ENCODE measurements at places on chromosomes 4 and X. TPM values are rescaled to one million over a fixed set of nuclear protein-coding genes. Genes with fewer than 3 reads are reported as not detected.

Gene GPM6B
- total RNA-seq: not detected

Gene MTNR1A
- not detected for total RNA-seq

Gene CORIN
- total RNA-seq: 0.04 TPM

Gene IL9R
- total RNA-seq: 3.9 TPM

Gene ZNF595
- total RNA-seq: 7.7 TPM

DNA sequence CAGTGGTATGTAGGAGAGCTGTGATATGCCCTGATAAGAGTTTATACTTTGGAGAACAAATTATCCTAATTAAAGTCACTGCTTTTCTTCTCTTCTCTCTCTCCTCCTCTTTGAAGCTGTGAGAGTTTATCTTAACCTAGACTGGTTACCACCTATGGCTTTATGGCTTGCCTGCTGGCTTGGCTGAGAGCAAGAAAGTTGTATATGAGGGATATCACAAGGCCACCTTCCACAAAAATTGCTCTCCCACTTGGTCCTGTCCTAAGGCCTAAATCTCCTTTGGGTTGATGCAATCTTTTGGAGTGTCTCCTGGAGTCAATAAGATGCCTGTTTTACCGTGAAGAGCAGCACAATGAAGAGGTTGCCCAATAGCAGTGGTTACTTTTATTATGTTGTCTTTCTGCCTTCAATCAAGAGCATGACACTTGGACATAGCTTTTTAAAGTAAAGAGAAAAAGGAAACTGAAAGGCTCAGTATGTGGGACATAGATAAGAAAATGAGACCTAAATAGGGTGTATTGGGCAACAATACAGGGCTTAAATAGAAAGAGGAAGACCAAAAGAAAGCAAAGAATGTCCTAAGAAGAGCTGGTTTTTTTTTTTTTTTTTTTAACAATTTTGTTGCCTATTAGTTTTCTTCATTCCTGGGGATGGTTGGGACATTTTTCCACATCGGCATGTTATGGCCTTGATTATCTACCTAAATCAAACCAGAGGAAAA lies 9.2 kb downstream of the GUCY1A1 start:
- DNase-seq: no peak
- no peaks in the 10 kb centered on the region for H3K36me3 ChIP-seq
- H3K4me1 ChIP-seq: no peaks in the 10 kb centered on the region

DNA sequence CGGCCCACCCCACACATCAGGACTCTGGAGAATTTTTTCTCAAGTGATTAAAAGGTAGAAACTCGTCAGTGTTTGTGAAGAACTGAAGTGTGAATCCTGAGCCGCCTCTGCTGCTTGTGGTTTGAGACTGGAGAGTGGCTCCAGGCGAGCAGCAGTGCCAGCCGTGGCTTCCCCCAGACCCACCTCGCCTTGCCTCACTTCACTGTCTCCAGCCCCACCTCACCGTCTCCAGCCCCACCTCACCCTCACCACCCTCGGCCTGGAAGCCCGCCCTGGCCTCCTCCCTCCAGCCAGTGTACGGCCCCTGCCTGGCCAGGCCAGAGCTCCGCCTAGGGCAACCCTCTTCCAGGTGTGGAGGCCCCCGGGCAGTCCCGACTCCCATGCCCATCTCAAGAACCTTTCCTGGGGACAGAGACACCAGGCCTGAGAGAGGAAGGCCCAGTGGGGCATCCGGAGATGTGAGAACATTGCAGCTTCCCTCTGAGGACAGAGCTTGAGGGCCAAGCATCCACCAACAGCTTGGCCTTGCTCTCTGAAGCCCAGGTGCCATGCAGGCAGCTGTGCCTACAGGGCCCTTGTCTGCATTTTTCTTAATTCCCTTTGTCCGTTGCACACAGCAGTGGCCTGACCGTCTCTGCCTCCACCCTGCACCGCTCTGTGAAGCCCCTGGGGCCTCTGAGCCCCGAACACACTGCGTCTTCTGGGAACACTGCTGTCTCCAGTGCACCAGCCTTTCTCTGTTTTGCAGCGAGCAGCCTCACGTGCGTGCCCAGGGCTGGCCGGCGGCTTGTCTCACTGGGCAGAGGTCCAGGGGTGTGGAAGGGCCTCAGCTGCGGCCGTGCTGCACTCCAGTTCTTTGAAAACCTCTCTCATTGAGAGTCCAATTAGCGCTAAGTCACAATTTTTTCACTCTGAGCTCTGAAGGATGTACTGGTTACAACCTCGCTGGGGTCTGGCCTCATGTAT lies 13.8 kb downstream of the SH3BP2 start:
- no peak overlapping the region for H3K27ac ChIP-seq
- DNase-seq: no peak
- H3K36me3 ChIP-seq: no peaks in the 10 kb centered on the region
- H3K4me3 ChIP-seq: no peak overlapping the region
- peaks cover 11% of the 10 kb centered on the region for H3K4me1 ChIP-seq
- H3K27me3 ChIP-seq: no peaks in the 10 kb centered on the region

- no peak for DNase-seq
- H3K27me3 ChIP-seq: no peaks in the 10 kb centered on the region
- H3K4me3 ChIP-seq: no peak overlapping the region
- H3K4me1 ChIP-seq: no peaks in the 10 kb centered on the region
- H3K36me3 ChIP-seq: no peaks in the 10 kb centered on the region
- H3K27ac ChIP-seq: no peak overlapping the region
These were observed 190.6 kb downstream of the MID1IP1 start for GRCh38 chrX:38991656-38992440.

- H3K27me3 ChIP-seq: no peaks in the 10 kb centered on the region
- no peak overlapping the region for H3K4me3 ChIP-seq
- DNase-seq: peak; percentile 55
These were observed 33.1 kb downstream of the GAB3 start for GRCh38 chrX:154717824-154718223.

DNA sequence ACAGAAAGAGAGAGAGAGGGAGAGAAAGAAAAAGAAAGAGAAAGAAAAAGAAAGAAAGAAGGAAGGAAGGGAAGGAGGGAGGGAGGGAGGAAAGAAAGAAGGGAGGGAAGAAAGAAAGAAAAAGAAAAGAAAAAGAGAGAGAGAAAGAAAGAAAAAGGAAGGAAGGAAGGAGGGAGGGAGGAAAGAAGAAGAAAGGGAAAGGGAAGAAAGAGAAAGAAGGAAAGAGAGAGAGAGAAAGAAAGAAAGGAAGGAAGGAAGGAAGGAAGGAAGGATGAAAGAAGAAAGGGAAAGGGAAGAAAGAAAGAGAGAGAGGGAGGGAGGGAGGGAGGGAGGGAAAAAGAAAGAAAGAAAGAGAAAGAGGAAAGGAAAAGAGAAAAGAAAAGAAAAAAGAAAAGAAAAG lies 10.8 kb downstream of the OPHN1 start:
- H3K36me3 ChIP-seq: no peaks in the 10 kb centered on the region
- H3K4me3 ChIP-seq: no peak overlapping the region
- no peak for DNase-seq

DNA sequence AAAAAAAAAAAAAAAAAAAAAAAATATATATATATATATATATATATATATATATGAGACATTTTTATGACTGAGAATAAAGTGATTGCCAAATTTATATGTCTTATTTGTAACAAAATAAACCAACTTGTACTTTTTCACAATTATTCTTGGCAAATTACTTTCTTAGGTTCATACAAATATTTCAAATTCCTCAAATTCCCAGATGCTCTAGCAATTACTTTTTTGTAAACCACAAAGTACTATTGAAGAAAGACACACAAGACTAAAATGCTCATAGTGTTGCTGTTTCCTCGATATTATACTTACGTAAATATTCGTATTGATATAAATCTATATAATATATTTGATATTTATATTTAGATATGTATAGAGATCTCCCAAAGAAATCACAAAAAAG lies 390.0 kb downstream of the FAT4 start:
- no peak overlapping the region for H3K4me3 ChIP-seq
- no peaks in the 10 kb centered on the region for H3K36me3 ChIP-seq
- no peak overlapping the region for H3K27ac ChIP-seq
- no peaks in the 10 kb centered on the region for H3K4me1 ChIP-seq

- DNase-seq: no peak
- no peaks in the 10 kb centered on the region for H3K4me1 ChIP-seq
- no peaks in the 10 kb centered on the region for H3K36me3 ChIP-seq
- no peak overlapping the region for H3K27ac ChIP-seq
- no peaks in the 10 kb centered on the region for H3K27me3 ChIP-seq
These were observed 68.2 kb downstream of the MAGEA10 start for GRCh38 chrX:152070144-152070543.

- H3K4me1 ChIP-seq: no peaks in the 10 kb centered on the region
- H3K36me3 ChIP-seq: no peaks in the 10 kb centered on the region
- no peaks in the 10 kb centered on the region for H3K27me3 ChIP-seq
- DNase-seq: no peak
These were observed 113.3 kb downstream of the LINC00632 start for GRCh38 chrX:140822861-140823260.

GRCh38 chr4:2591189-2591588 lies 54.7 kb downstream of the FAM193A start:
- no peaks in the 10 kb centered on the region for H3K27me3 ChIP-seq
- H3K36me3 ChIP-seq: no peaks in the 10 kb centered on the region
- no peak overlapping the region for H3K4me3 ChIP-seq

GRCh38 chr4:144901141-144901540 lies 196.9 kb downstream of the ANAPC10 start:
- no peak overlapping the region for H3K4me3 ChIP-seq
- no peak for DNase-seq
- no peak overlapping the region for H3K27ac ChIP-seq
- no peaks in the 10 kb centered on the region for H3K27me3 ChIP-seq

DNA sequence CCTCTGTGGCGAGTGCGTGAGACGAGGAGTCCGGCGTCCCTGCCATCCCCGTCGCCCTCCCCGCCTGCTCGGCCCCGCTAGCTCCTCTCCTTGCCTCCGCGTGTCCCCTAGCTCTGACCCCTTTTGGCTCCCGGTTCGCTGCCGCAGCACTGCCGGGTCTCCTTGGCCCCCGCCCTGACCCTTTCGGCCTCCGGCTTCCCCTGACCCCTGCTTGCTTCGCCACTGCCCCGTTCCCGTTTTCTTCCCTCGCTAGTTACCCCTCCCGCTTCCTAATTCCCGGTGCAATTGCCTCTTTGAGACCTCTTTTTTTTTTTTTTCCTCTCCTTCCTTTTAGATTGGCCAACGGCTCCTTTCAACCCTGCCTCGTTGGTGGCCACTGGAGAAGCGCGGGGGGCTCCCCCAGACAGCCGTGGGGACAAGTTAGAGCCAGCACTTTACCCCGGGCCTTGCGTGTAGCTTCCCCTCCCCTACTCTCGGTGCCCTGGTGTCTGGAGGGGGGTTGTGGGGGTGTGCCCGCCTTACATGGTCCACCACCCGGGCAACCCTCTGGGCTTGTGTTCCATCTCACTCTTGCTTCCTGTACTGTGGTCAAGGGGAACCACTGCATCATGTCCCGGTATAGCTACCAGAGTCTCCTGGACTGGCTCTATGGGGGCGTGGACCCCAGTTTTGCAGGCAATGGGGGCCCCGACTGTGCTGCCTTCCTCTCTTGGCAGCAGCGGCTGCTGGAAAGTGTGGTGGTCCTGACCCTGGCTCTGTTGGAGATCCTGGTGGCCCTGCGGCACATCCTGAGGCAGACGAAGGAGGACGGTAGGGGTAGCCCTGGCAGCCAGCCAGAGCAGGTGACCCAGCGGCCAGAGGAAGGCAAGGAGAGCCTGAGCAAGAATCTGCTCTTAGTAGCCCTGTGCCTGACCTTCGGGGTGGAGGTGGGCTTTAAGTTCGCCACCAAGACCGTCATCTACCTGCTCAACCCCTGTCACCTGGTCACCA lies 548 bp downstream of the TMEM164 start:
- H3K4me3 ChIP-seq: peak overlapping the region; percentile 39
- H3K27ac ChIP-seq: peak overlapping the region; percentile 64
- peak; percentile 2 for DNase-seq
- H3K36me3 ChIP-seq: no peaks in the 10 kb centered on the region

DNA sequence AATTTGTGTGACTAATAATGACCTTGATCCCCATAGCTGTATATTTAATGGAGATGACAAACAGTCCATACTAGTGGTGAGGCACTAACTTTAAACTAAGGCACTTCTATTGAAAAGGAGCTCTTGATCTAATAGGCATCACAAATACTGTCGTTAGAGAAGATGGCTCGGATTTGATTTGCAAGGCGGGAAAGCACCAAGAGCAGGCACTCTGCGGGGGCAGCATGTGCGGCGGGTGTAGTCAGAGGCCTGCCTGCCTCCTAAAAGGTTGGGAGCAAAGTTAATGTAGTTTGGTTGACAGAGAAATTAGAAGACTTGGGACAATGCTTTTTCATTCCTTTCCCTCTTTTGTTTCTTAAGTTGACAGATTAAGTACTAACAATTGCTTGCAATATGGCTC lies 278.8 kb downstream of the CFAP299 start:
- H3K4me3 ChIP-seq: no peak overlapping the region
- H3K36me3 ChIP-seq: no peaks in the 10 kb centered on the region
- no peaks in the 10 kb centered on the region for H3K4me1 ChIP-seq
- H3K27me3 ChIP-seq: no peaks in the 10 kb centered on the region
- no peak overlapping the region for H3K27ac ChIP-seq
- no peak for DNase-seq

GRCh38 chr4:97593248-97593647 lies 550.0 kb downstream of the STPG2 start:
- H3K27ac ChIP-seq: no peak overlapping the region
- no peaks in the 10 kb centered on the region for H3K4me1 ChIP-seq
- H3K36me3 ChIP-seq: no peaks in the 10 kb centered on the region
- no peaks in the 10 kb centered on the region for H3K27me3 ChIP-seq
- DNase-seq: no peak

DNA sequence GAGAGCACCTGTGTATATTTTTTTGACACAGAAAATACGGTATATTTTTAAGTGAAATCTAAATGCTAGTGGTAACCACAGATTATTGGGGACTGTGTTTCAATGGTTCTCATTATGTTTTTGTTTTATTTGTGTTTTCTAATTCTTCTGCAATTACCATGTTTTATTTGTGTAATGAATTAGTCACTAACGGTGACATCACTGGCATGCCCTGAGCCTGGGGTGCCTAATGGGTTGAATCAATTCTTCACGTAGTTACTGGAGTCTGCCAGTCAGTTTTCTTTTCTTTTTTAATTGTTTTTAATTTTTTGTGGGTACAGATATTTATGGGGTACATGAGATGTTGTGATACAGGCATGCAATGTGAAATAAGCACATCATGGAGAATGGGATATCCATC lies 168.8 kb downstream of the RELL1 start:
- no peaks in the 10 kb centered on the region for H3K4me1 ChIP-seq
- no peaks in the 10 kb centered on the region for H3K27me3 ChIP-seq
- no peaks in the 10 kb centered on the region for H3K36me3 ChIP-seq
- H3K4me3 ChIP-seq: no peak overlapping the region

- no peaks in the 10 kb centered on the region for H3K36me3 ChIP-seq
- no peaks in the 10 kb centered on the region for H3K27me3 ChIP-seq
- H3K4me1 ChIP-seq: no peaks in the 10 kb centered on the region
- no peak overlapping the region for H3K27ac ChIP-seq
These were observed 231.5 kb upstream of the AGTR2 start for GRCh38 chrX:115939070-115939469.

- no peaks in the 10 kb centered on the region for H3K4me1 ChIP-seq
- DNase-seq: no peak
- H3K4me3 ChIP-seq: no peak overlapping the region
- no peaks in the 10 kb centered on the region for H3K27me3 ChIP-seq
- no peak overlapping the region for H3K27ac ChIP-seq
- no peaks in the 10 kb centered on the region for H3K36me3 ChIP-seq
These were observed 127.9 kb downstream of the CHRDL1 start for GRCh38 chrX:110667706-110668105.

Data from CD8-positive, alpha-beta memory T cell (primary cell).